ENCODE measurements at places on chromosomes 12 and 14.

DNA sequence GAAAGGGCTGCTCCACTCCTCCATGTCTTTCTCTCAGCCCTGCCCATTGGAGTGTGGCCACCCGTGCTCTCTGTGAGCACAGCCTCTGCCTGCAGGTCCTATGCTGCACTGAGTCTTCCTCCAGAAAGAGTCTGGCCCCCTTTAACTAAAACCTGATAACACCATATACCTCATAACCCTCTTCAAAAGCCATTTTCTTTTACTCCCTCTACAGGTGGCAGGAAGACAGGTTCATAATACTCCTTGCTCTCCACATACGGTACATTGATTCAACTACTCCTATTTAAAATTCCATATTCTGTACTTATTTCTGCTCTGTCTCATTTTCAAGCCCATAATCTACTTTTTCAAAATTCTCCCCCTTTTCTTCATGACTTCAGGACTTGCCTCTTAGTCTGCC lies 144.0 kb downstream of the HELB start:
- no peak overlapping the region for H3K4me3 ChIP-seq
- H3K27me3 ChIP-seq: no peaks in the 10 kb centered on the region
- no peak for DNase-seq
- H3K36me3 ChIP-seq: no peaks in the 10 kb centered on the region

DNA sequence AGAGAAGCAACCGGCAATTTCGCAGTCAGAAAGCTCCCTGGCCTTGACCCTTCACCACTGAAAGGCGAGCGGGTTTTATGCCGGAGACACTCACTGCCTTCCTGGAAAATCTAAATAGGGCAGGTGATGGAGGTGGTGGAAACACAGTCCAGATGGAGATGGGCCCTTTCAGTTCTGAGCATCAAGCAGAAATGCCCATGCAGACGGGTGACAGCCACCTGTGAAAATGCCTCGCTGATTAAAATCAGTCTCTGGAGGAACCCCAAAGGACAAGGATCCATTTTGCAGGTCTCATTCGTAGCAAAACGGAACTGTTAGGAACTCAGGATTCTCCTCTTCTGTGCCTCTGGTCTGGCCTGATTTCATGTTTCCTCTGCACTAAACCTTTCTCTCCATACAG lies 74.2 kb downstream of the FZD10 start:
- no peak overlapping the region for H3K4me3 ChIP-seq
- H3K27ac ChIP-seq: no peak overlapping the region
- no peak for DNase-seq
- H3K36me3 ChIP-seq: peaks cover 3% of the 10 kb centered on the region
- peaks cover 15% of the 10 kb centered on the region for H3K27me3 ChIP-seq

- DNase-seq: no peak
- H3K27ac ChIP-seq: no peak overlapping the region
- H3K27me3 ChIP-seq: peaks cover 5% of the 10 kb centered on the region
- peaks cover 3% of the 10 kb centered on the region for H3K36me3 ChIP-seq
- no peak overlapping the region for H3K4me3 ChIP-seq
Observed at GRCh38 chr14:58121530-58122186, 30.4 kb downstream of the ARMH4 start.

GRCh38 chr12:67647181-67647798 lies 1.3 kb upstream of the DYRK2 start:
- no peaks in the 10 kb centered on the region for H3K27me3 ChIP-seq
- DNase-seq: peak; percentile 5
- H3K27ac ChIP-seq: peak overlapping the region; percentile 67
- H3K4me1 ChIP-seq: peaks cover 37% of the 10 kb centered on the region
- H3K4me3 ChIP-seq: peak overlapping the region; percentile 94

- peak overlapping the region; percentile 69 for H3K4me3 ChIP-seq
- H3K27me3 ChIP-seq: no peaks in the 10 kb centered on the region
- H3K36me3 ChIP-seq: no peaks in the 10 kb centered on the region
- peaks cover 7% of the 10 kb centered on the region for H3K4me1 ChIP-seq
Observed at GRCh38 chr12:6620137-6620884, 13.1 kb upstream of the CHD4 start.

GRCh38 chr14:79749065-79749464 lies 462.2 kb downstream of the DIO2 start:
- H3K27ac ChIP-seq: no peak overlapping the region
- no peak overlapping the region for H3K4me3 ChIP-seq
- no peaks in the 10 kb centered on the region for H3K4me1 ChIP-seq

GRCh38 chr12:93758801-93759373 lies 81.7 kb downstream of the CRADD start:
- peaks cover 4% of the 10 kb centered on the region for H3K36me3 ChIP-seq
- H3K4me1 ChIP-seq: peaks cover 30% of the 10 kb centered on the region
- no peak for DNase-seq

GRCh38 chr12:47767216-47767724 lies 5.8 kb upstream of the SLC48A1 start:
- peak; percentile 76 for DNase-seq
- peaks cover 2% of the 10 kb centered on the region for H3K4me1 ChIP-seq
- peaks cover 2% of the 10 kb centered on the region for H3K27me3 ChIP-seq
- no peak overlapping the region for H3K4me3 ChIP-seq
- no peaks in the 10 kb centered on the region for H3K36me3 ChIP-seq
- H3K27ac ChIP-seq: peak overlapping the region; percentile 78

DNA sequence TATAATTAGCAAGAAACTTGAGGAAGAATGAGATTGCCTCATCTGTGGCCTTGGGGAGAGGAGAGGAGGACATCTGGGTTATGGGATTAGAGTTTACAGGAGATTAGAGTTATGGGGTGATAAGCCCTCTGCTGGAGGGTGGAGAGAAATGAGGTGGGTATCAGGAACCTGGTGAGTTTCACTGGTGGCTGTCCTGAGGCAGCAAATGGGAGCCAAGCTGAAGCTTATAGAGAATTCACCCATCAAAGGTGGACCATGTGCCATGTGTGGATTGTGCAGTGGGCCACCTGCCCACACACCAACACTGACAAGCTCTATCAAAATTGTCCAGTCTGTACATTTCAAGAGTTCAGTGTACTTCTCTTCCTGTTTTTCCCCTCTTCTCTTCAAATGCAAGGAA lies 135.3 kb downstream of the AEBP2 start:
- no peak overlapping the region for H3K4me3 ChIP-seq
- no peak for DNase-seq
- H3K27me3 ChIP-seq: no peaks in the 10 kb centered on the region
- H3K27ac ChIP-seq: no peak overlapping the region
- no peaks in the 10 kb centered on the region for H3K4me1 ChIP-seq

DNA sequence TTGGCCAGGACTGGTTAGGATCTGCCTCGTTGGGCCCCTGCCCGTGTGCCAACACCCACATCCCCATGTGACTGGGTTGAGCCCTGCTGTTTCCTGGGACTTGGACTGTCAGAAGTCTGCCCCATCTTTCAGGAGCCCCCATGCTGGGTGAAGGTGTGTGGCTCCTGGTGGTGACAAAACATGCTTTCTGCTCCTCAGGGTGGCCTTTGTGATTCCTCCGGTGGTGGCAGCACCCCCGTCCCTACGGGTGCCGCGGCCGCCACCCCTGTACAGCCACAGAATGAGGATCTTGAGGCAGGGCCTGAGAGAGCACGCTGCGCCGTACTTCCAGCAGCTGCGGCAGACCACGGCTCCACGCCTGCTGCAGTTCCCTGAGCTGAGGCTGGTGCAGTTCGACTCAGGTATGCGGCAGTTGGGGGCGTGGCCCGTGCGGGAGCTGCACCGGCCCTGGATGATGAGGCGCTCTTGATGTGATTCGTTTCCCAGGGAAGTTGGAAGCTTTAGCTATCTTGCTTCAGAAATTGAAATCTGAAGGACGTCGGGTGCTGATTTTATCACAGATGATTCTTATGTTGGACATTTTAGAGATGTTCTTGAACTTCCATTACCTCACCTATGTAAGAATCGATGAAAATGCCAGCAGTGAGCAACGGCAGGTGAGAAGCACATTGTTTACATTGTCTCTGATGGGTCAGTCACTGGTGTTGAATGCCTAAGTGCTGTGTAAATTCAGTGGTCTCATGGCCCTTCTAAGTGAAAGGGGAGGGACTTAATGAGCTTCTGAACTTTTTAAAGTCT lies 80.0 kb downstream of the EP400 start:
- no peaks in the 10 kb centered on the region for H3K4me1 ChIP-seq
- peak overlapping the region; percentile 72 for H3K27ac ChIP-seq
- H3K27me3 ChIP-seq: no peaks in the 10 kb centered on the region
- peaks cover 29% of the 10 kb centered on the region for H3K36me3 ChIP-seq
- DNase-seq: no peak

DNA sequence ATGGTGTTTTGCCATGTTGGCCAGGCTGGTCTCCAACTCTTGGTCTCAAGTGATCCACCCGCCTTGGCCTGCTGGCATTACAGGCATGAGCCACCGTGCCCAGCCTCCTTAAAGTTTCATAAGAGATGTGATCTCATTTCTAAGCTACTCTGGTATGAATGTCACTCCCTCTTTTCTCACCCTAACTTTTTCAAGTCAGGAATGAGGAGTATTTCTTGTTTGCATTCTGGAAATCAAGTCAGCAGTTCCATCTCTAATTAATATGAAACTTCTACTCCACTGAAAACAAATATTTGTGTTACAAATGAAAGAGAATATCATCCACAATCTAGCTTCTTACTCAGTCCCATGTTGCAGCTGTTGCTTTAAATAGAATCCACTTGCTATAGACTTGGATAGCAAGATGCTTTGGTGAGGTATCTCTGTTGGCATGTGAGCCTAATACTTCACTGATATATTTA lies 61.3 kb downstream of the ARF6 start:
- peaks cover 37% of the 10 kb centered on the region for H3K4me1 ChIP-seq
- no peaks in the 10 kb centered on the region for H3K27me3 ChIP-seq
- no peak overlapping the region for H3K27ac ChIP-seq

DNA sequence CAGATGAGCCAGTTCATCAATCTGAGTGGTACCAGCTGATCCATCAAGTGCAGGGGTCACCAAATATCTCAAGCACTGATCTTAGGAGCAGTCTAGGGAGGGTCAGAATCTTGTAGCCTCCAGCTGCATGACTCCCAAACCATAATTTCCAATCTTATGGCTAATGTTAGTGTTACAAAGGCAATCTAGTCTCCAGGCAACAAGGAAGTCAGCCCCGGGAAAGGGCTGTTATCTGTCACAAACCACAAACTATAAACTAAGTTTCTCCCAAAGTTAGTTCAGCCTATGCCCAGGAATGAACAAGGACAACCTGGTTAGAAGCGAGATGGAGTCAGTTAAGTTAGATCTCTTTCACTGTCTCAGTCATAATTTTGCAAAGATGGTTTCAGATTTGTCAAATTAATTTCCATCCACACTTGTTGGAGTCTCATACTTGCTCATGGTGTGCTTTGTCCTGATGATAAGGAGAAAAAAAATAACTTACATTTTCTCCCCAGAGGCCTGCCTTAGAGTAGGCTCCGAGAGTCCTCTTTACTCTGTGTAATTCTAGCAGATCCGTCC lies 3.9 kb upstream of the ABHD4 start:
- H3K4me3 ChIP-seq: no peak overlapping the region
- peaks cover 67% of the 10 kb centered on the region for H3K4me1 ChIP-seq
- H3K27me3 ChIP-seq: no peaks in the 10 kb centered on the region
- peaks cover 2% of the 10 kb centered on the region for H3K36me3 ChIP-seq
- no peak for DNase-seq

DNA sequence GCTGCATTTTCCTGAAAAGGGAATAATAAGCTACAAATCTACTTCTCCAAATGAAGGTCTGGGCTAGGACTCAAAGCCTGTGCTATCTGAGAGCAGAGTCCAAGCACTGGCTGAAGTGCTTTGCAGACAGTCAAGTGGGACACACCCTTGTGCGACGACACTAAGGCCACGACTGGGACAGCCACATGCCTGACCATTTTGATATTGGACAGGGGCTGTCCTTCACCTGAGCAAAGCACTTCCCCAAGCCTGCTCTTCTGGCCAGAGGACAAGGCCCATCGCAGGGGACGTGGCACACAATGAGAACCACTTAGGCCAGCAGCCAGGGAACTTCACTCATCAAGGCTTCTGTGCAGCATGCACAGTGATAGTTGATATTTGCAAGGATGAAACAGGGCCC lies 71.4 kb downstream of the RBM19 start:
- no peaks in the 10 kb centered on the region for H3K27me3 ChIP-seq
- H3K4me1 ChIP-seq: peaks cover 10% of the 10 kb centered on the region
- peaks cover 11% of the 10 kb centered on the region for H3K36me3 ChIP-seq
- no peak for DNase-seq
- no peak overlapping the region for H3K27ac ChIP-seq

DNA sequence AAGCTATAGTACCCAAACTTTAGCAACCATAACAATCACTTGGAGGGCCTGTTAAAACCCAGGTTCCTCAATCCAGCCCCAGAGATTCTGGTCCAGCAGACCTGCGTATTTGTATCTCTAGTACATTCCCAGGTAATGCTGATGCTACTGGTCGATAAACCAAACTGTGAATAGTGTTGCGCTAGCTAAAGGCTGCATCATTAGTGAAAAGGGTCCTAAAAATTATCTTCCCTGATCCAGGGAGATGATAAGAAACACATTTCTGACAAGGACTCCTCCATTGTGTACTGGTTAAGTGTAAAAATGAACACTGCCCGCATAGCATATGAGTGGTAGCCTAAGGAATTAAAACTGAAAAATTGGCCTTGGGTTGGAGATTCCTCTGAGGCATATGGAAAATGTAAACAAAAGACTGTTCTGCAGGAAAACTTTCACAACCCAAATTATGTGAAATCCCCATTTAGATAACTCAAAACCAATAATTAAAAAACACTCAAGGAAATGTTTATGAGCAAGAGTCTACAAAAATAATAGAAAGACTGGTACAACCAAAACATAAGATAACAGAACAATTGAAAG lies 322.7 kb downstream of the CEP128 start:
- H3K4me3 ChIP-seq: no peak overlapping the region
- H3K36me3 ChIP-seq: no peaks in the 10 kb centered on the region
- H3K27me3 ChIP-seq: no peaks in the 10 kb centered on the region

DNA sequence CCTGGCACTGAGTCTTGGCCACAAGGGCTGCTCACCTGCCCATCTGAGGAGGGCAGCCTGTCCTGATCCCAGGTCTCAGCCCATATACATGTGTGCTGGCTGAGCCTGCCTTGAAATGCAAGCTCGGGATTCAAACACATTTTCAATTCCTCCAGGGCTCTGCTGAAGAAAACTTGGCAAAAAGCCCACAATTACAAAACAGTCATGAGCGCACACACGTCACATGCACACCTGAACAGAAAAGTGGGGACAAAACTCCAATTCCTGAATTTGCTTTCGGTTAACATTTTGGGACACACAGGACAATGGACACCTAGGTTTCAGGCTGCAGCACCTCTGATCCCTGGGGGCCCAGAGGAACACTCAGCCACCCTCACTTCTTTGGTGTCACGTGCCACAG lies 113.9 kb downstream of the RBM19 start:
- H3K27me3 ChIP-seq: no peaks in the 10 kb centered on the region
- peaks cover 6% of the 10 kb centered on the region for H3K36me3 ChIP-seq
- no peak for DNase-seq
- no peak overlapping the region for H3K27ac ChIP-seq
- no peak overlapping the region for H3K4me3 ChIP-seq
- no peaks in the 10 kb centered on the region for H3K4me1 ChIP-seq

GRCh38 chr12:62291864-62292760 lies 31.9 kb downstream of the USP15 start:
- peaks cover 45% of the 10 kb centered on the region for H3K36me3 ChIP-seq
- H3K27ac ChIP-seq: peak overlapping the region; percentile 76
- H3K27me3 ChIP-seq: no peaks in the 10 kb centered on the region
- DNase-seq: peak; percentile 43

DNA sequence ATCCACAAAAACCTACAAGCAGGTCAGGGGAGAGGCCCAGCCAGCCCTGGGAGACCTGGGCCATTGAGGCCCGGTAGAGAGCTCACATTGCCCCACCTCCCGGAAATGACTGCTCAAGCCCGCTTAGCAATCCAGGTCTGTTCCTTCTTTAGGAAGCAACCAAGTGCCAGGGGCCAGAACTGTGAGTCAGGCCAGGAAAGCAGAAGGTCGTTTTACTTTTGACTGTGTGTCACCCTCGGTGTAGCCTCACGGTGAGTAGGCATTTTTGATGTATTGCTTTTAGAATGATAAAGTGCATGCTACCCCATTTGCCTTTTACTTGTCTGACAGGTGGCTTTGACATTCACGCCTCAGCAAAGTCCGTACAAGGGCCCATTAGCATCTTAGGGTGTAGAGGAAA lies 25.4 kb upstream of the PWP1 start:
- H3K27ac ChIP-seq: no peak overlapping the region
- no peak for DNase-seq

Data from activated T-cell treated with anti-CD3 and anti-CD28 coated beads, Interleukin-2, amount 50 U/mL, for 72 hours (primary cell).